ENCODE measurements at places on chromosomes 3 and 15.

- no peak for DNase-seq
Observed at GRCh38 chr3:177119829-177120228, 77.5 kb downstream of the TBL1XR1 start.

DNA sequence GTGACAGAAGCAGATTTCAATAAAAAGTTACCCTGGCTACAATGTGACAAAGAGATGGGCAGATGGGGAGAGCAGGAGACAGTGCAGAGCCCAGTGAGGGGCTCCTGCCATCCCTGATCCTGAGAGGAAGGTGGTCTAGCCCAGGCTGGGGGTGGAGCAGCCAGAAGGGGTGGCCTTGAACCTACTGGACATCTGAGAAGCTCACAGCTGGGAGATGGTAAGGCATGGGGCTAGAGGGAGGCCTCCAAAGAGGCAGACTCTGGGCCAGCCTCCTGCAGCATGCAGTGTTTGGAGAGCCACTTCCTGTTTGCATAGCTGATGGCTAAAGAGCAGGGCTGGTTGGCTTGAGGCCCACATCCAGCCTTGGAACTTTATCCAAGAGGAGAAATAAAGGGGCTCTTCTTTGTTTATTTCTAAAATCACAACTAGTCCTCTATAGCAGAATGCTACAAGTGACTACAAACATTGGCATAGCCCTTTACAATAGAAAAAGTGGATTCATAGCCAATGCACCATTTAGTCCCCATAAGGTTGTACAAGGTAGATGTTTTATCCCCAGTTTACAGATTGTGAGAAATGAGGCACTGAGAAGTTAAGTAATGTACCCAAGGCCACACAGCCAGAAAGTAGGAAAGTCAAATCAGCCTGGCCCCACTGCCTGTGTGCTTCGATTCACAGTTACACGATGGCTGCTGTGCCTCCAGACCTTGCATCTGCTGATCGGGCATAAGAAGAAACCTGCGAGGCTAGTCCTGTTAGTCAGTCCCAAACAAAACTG, 4.6 kb downstream of the EFCC1 start:
- no peak for DNase-seq

DNA sequence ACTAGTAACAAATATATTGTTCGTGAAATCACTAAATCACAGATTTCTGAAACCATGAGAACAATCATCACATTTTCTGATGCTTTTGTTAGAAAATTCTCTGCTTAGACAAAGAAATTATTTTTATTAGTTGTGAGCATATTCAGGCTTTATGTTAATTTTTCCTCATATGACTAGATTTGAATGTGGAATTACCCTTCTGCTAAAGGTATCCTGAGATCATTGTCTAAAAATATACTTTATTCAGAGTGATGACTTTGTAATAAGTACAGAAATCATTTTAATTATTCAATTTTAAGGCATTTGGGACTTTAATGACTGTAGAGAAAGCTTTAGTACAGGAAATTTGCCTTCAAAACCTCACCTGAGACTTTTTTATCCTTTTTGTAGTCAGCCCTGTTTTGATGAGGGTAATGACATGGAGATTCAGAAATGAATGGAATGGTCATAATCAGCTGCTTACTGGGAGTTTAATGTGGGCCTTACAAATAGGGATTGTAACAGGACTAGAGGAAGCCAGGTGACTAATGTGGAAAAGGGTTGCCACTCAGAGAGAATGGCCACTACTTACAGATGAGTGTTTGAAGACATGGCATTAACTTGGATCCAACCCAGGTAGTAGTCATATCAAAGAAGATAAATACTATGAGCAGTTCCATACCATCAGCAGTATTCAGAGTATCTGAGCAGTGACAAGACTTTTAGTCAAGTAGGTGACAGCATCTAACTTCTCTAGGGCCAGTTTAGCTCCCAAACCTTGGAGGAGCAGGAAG, 148.3 kb downstream of the MBNL1 start:
- DNase-seq, result no peak

- peak; percentile 63 for DNase-seq
Observed at GRCh38 chr3:104564045-104564643, 802.6 kb upstream of the ALCAM start.

GRCh38 chr3:150238048-150238802, 169.9 kb upstream of the TSC22D2 start:
- DNase-seq, result no peak

DNA sequence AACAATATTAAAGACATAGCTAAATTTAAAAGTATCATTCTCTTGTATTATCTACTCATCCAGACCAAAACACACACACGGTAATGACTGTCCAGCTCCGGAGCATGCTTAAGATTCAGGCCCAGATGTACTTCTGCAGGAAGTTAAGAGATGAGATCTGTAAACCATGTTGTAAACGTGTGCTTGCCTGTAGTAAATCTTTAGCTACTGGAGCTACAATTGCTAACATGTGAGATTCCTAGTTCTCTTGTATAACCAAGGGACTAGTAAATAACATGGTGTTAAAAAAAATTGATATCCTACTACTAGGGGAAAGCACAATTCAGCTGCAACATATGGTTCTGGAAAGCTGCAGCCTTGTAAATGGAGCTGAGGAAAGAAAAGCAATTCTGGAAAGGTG, 651.7 kb upstream of the CCDC54 start:
- DNase-seq, result no peak
